Stimulated activated effector memory CD8-positive, alpha-beta T cell treated with anti-CD3 and anti-CD28 coated beads, Interleukin-12 subunit alpha, Interleukin-12 subunit beta, amount 100 ng/mL, for 72 hours (primary cell): ENCODE measurements at places on chromosomes 7 and 10.

DNA sequence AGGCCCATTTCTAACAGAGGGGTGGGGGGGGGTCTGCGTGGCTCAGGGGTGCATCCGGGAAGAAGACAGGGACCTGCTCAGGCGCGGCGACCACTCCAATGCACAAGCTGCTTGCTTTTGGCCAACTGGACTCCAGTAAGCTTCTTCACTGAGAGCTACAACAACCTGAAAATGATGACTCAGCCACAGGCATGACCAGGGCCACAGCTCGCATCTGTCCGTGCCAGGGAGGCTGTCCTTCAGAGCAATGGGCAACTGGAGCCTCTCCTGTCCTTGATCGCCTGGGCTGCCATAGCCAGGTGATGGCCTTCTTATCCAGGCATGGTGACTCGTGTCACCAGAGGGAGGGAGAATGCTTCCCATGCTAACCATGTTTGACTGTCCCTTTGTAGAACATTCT lies 81.6 kb upstream of the RNF32 start:
- no peak for DNase-seq

GRCh38 chr10:85784792-85785191 lies 581.8 kb downstream of the GRID1 start:
- no peak for DNase-seq

DNA sequence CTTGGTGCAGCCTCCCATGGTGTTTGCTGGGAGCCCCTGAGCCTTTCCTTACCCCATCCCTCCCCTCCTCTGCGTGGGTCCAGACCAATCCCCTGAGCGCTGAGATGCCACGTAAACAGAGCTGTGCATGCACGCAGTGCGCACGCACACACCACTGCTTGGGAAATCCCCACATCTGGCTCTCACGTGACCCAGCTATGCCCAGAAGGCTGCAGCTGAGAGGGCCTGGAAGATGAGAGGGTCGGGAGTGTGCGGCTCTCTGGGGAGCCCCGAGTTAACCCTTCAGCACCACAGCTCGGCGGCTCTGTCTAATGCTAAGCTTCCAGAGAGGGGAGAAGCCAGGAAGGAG lies 177.2 kb downstream of the SH3PXD2A start:
- peak; percentile 78 for DNase-seq

DNA sequence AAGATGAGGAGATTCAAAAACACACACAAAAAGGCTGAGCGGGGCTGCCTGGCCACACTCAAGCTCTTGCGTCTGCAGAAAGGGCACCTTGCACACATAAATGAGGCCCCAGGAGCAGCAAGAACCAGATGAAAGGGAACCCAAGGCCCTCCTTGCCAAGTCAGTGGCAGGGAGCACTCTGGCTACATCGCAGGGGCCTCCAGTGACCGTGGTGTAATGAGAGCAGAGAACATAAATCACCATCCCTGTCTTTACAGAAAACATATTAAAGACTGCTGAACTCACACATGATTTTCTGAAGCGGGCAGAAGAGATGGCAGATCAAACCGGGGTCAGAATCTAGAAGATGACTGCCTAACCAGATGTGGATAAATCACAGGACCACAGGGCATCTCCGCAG lies 80.5 kb downstream of the SLIT1 start:
- no peak for DNase-seq

GRCh38 chr10:29595636-29596225 lies 39.0 kb downstream of the SVIL start:
- DNase-seq = no peak

GRCh38 chr10:121338206-121338980 lies 259.9 kb downstream of the FGFR2 start:
- DNase-seq = no peak

- DNase-seq = no peak
Observed at GRCh38 chr7:22468609-22469008, 31.4 kb downstream of the STEAP1B start.

- no peak for DNase-seq
Observed at GRCh38 chr7:27723085-27723484, 16.9 kb upstream of the TAX1BP1 start.

DNA sequence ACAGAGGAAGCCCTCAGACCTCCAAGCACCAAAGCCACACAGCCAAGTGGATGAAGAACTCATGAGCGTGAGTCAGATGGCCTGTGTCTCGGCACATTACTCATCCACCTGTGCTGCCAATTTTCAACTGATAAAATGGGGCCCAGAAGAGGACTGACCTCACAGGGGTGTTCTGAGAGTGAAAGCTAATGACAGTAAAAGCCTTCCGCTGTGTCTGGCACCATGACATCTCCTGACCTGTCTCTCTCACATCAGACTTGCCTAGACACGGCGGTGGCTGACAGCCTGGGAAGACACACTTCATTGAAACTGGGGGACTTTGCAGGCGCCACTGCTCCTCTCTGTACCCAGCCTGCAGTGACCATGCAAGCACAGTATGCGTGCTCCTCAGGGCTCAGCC lies 8.3 kb upstream of the SLC18A3 start:
- no peak for DNase-seq

DNA sequence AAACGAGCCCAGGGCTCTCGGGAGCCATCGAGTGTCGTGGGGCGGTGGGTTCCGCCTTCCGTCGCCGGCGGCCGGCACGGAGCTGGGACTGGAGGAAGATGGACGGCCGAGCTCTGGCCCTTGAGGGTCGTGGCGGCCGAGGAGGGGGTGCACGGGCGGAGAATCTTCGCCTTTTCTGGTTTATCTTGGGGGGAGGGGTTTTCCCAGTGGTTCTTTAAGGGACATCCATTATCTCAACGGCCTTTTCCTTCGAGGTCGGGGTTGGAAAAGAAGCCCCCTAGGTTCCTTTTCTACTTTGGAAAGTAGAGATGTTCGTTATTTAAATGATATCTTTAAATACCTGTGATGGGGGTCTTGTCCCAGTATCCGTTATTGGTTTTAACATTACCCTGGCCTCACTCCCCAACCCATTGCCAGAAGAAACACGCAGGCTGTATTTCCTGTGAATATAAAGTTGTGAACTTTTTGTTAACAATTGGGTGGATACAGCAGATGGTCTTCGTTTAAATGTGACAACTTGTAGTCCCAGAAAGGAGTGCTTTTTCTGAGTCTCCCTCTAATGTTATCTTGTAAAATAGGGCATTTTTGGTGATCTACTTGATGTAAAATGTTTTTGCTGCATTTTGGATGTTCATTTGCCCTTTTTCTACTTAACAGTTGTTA lies 765 bp downstream of the CCAR1 start:
- DNase-seq = no peak

- no peak for DNase-seq
Observed at GRCh38 chr10:132723330-132723970, 62.5 kb downstream of the NKX6-2 start.

GRCh38 chr7:83655951-83656556 lies 7.1 kb upstream of the SEMA3E start:
- no peak for DNase-seq

- DNase-seq = no peak
Observed at GRCh38 chr10:30542001-30542894, 87.3 kb downstream of the LYZL2 start.

DNA sequence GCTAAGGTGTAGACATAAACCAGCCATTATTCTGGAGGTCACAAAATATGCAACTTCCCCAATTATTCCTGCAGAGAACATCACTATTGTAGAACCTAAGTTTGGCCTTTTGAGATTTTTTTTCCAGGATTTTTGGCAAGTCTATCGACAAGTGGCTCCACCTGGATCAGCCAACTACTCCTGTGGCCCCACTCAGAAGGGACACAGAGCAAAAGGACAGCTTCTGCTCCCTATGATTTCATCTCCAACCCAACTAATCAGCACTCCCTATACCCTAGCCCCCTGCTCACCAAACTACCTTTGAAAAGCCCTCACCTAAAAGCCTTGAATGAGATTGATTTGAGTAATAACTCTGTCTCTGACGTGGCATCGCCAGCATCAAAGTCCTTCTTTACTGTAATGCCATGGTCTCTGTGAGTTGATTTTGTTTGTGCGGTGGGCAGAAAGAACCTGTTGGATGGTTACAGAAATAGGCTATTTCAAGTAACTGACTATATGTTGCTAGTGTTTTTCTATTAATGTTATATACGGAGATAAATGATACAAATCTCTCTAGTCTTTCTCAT lies 13.7 kb upstream of the CROT start:
- no peak for DNase-seq

GRCh38 chr7:40311307-40311706 lies 176.5 kb downstream of the SUGCT start:
- no peak for DNase-seq

GRCh38 chr10:121284936-121285335 lies 313.3 kb downstream of the FGFR2 start:
- no peak for DNase-seq

DNA sequence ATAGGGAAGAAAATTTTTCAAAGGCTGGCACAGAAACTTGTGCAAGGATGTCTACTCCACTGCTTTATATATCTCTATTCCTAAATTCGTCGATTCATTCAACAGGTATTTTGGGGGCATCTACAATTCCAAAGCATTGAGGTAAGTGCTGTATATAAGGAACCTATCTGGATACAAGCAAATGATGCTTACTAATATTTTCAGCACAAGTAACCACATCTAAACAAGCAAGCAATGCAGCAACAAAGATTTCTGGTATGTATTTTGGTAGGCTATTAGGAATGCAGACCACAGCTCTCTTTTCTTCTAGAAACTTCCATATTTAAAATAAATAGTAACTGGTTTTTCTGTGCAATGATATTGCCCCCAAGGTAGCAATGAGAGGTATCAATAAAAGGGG lies 183.9 kb downstream of the SGMS1 start:
- DNase-seq = no peak

GRCh38 chr7:111268941-111269340 lies 178.0 kb downstream of the LRRN3 start:
- no peak for DNase-seq
